ENCODE measurements at places on chromosomes 4 and X. TPM values are rescaled to one million over a fixed set of nuclear protein-coding genes. Genes with fewer than 3 reads are reported as not detected.

The ARL9 gene
- total RNA-seq = not detected

The AFM gene
- total RNA-seq = 0.09 TPM

The HSFX4 gene
- not detected for total RNA-seq

The CLDN2 gene
- total RNA-seq = 0.28 TPM

The UGT8 gene
- 2.5 TPM for total RNA-seq

The PLP1 gene
- 0.52 TPM for total RNA-seq

The NAA11 gene
- not detected for total RNA-seq

The DUSP9 gene
- total RNA-seq = 0.55 TPM

DNA sequence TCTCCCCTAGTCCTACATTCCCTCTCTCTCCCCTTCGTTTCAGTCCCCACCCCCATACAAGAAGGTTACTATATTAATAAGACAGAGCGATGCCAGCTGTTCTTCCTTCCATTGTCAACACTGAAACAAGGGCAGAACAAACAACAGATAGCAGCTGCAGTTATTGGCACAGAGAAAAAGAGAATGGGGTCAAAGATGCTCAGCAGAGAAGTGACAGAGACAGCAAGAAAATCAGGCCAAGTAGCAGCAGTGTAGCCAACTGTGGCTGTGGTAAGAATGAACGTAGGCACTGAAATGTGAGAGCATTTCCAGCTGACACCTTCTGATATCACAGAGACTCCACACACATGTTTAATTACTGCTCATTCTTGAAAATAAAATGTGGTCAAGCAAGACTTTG, 641.8 kb downstream of the FSTL5 start:
- DNase-seq = peak; percentile 73
- H3K4me1 ChIP-seq = no peaks in the 10 kb centered on the region
- no peaks in the 10 kb centered on the region for H3K27me3 ChIP-seq
- H3K27ac ChIP-seq = no peak overlapping the region
- H3K4me3 ChIP-seq = no peak overlapping the region

DNA sequence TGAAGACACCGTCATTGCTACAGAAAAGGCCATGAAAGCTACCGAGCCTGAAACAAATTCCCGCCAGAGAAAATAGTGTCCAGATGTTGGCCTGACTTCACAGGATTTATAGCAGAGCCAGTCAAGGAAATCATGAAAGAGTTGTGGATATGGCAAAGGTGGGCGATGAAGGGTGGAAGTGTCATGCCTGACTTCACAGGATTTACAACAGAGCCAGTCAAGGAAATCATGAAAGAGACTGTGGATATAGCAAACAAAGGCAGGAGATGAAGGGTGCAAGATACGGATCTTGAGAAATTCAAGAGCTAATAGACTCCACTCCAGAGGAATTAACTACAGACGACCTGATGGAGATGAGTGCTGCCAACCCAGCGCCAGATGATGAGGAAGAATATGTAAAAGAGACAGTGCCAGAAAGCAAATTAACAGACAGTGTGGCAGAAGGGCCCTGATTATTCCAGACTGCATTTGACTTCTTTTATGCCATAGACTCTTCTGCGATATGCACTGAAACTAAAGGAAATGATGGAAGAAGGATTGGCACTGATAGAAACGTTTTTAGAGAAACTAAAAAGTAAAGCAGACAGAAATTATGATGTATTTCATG, 17.2 kb downstream of the TRMT44 start:
- no peak overlapping the region for H3K4me3 ChIP-seq
- H3K36me3 ChIP-seq = peaks cover 40% of the 10 kb centered on the region
- no peak overlapping the region for H3K27ac ChIP-seq
- no peak for DNase-seq
- no peaks in the 10 kb centered on the region for H3K27me3 ChIP-seq
- H3K4me1 ChIP-seq = no peaks in the 10 kb centered on the region

GRCh38 chr4:3349116-3349515, 56.3 kb downstream of the RGS12 start:
- no peaks in the 10 kb centered on the region for H3K36me3 ChIP-seq
- no peaks in the 10 kb centered on the region for H3K27me3 ChIP-seq
- DNase-seq = no peak
- H3K4me1 ChIP-seq = peaks cover 5% of the 10 kb centered on the region

DNA sequence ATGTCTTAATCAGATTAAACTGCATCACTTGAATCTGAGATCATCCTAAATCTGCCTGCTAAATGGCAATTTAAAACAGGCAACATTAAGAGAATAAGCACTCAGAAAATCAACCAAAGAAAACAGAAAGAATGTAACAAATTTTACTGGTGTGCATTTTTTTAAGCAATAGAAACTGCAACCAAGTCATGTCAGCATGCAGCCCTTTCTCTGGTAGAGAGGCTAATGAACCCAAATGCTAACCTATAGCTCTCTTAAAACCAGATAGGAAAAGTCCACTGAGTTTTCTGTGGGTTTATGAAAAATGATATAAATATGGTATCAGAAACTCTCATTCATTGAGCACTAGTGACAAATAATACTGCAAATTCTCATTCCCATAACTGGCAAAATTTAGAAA, 35.6 kb downstream of the COL25A1 start:
- no peak overlapping the region for H3K4me3 ChIP-seq
- H3K27me3 ChIP-seq = no peaks in the 10 kb centered on the region

DNA sequence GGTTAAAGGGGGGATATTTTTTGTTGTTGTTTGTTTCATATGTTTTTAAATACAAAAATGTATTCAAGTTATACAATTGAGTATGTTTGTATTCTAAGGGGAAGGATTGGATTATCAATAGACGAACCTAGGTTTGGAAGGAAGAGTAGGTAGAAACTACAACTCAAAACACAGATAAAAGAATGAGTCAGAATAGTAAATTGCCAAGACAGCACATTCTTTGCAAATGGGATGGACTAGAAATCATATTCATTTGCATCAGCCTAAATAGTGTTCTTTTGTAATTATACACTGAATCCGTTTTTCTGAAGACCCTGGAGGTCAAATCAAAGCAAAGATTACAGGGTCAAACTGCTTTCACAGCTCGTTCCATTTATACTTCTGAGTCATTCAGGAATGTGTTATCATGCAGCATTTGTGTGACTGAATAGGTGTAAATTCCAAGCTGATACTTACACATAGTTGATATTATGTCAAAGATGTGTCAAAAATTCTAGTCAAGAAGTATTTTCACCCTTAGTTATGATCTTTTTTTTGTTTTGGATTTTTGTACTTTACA, 273.3 kb upstream of the FAT4 start:
- H3K4me3 ChIP-seq = no peak overlapping the region
- DNase-seq = no peak
- no peak overlapping the region for H3K27ac ChIP-seq
- peaks cover 7% of the 10 kb centered on the region for H3K4me1 ChIP-seq

- no peaks in the 10 kb centered on the region for H3K4me1 ChIP-seq
- no peak overlapping the region for H3K4me3 ChIP-seq
- H3K27ac ChIP-seq = no peak overlapping the region
- H3K27me3 ChIP-seq = no peaks in the 10 kb centered on the region
Measured at GRCh38 chrX:149022485-149022884, 482.6 kb downstream of the IDS start.

All from lung (tissue), 17 donors.